ENCODE measurements at places on chromosomes 2 and 18. TPM values are rescaled to one million over a fixed set of nuclear protein-coding genes. Genes with fewer than 3 reads are reported as not detected.

BIN1 gene
- 38.4 TPM for total RNA-seq

DNA sequence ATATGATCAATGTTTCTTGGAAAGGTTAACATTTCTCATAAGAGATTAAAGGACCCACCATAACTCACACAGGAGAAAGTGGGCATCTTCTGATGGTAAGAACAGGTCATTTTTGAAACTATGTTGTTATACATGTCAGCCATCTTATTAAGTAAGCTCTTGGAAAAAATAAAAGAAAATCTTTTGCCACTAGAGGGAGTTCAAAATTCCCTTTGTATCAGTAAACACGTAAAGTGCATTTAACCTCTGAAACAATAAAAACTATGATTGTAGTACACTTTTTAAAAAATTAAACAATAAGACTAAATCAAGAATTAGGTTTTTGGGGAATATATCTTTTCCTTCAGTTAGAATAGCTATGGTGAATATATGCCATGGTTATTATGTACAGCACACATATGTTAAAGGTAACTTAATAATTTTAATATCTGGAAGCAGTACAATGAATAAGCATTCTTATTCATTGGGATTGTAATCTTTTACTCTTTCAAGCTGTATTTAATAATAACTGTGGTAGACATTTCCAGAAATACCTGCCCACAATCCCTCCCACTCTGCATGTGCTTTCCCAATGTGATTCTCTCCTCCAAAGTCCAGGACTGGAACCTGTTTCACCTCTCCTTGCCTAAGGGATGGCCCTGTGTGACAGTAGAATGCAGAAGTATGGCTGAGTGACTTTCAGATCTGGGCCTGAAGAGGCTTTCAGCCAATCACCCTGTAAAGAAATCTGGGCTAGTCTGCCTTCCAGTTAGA lies 64.2 kb downstream of the RBMS1 start:
- peaks cover 66% of the 10 kb centered on the region for H3K4me1 ChIP-seq
- H3K36me3 ChIP-seq, result peaks cover 20% of the 10 kb centered on the region
- H3K27me3 ChIP-seq, result no peaks in the 10 kb centered on the region
- DNase-seq, result no peak
- no peak overlapping the region for H3K4me3 ChIP-seq

- peaks cover 44% of the 10 kb centered on the region for H3K4me1 ChIP-seq
- peak; percentile 36 for DNase-seq
- peak overlapping the region; percentile 87 for H3K27ac ChIP-seq
- H3K27me3 ChIP-seq, result peaks cover 2% of the 10 kb centered on the region
Observed at GRCh38 chr2:174752403-174753037, 11.8 kb downstream of the CHRNA1 start.

- H3K4me1 ChIP-seq, result peaks cover 25% of the 10 kb centered on the region
- peaks cover 9% of the 10 kb centered on the region for H3K36me3 ChIP-seq
- no peaks in the 10 kb centered on the region for H3K27me3 ChIP-seq
Observed at GRCh38 chr2:143334837-143335236, 205.6 kb downstream of the ARHGAP15 start.

GRCh38 chr18:56580026-56580425 lies 58.4 kb downstream of the TXNL1 start:
- H3K27me3 ChIP-seq, result peaks cover 8% of the 10 kb centered on the region
- H3K36me3 ChIP-seq, result no peaks in the 10 kb centered on the region
- no peak for DNase-seq
- H3K4me1 ChIP-seq, result no peaks in the 10 kb centered on the region
- H3K4me3 ChIP-seq, result no peak overlapping the region

GRCh38 chr2:69628325-69629021 lies 15.1 kb downstream of the AAK1 start:
- H3K27me3 ChIP-seq, result no peaks in the 10 kb centered on the region
- H3K4me1 ChIP-seq, result peaks cover 17% of the 10 kb centered on the region
- DNase-seq, result no peak
- no peak overlapping the region for H3K27ac ChIP-seq
- H3K4me3 ChIP-seq, result no peak overlapping the region

HOXD11 gene
- total RNA-seq, result not detected

- no peak overlapping the region for H3K27ac ChIP-seq
- H3K4me3 ChIP-seq, result no peak overlapping the region
- peaks cover 25% of the 10 kb centered on the region for H3K4me1 ChIP-seq
- no peaks in the 10 kb centered on the region for H3K36me3 ChIP-seq
- DNase-seq, result no peak
Observed at GRCh38 chr2:102667072-102667471, 47.7 kb downstream of the SLC9A2 start.

DNA sequence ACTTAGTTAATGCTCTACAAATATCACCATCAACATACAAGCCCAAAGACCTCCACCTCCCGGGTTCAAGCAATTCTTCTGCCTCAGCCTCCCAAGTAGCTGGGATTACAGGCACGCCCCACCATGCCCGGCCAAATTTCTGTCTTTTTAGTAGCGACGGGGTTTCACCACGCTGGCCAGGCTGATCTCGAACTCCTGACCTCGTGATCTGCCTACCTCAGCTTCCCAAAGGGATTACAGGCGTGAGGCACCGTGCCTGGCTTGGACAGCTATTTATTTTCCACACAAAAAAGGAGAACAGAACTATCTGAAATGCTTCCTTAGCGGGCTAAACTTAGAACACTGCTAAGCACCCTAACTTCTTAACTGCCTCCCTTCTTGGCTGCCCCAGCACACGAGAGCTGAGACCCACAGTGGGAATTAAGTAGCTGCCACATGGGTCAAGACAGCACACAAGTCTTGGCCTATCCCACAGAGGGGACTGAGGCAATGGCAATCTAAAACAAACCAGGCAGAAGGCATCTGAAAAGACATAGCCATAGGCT lies 24.8 kb downstream of the CYTIP start:
- peaks cover 87% of the 10 kb centered on the region for H3K4me1 ChIP-seq
- peak overlapping the region; percentile 91 for H3K27ac ChIP-seq
- DNase-seq, result no peak
- H3K27me3 ChIP-seq, result no peaks in the 10 kb centered on the region

GRCh38 chr2:43400508-43400907 lies 174.1 kb upstream of the ZFP36L2 start:
- H3K36me3 ChIP-seq, result peaks cover 25% of the 10 kb centered on the region
- no peaks in the 10 kb centered on the region for H3K27me3 ChIP-seq
- no peak overlapping the region for H3K4me3 ChIP-seq

DNA sequence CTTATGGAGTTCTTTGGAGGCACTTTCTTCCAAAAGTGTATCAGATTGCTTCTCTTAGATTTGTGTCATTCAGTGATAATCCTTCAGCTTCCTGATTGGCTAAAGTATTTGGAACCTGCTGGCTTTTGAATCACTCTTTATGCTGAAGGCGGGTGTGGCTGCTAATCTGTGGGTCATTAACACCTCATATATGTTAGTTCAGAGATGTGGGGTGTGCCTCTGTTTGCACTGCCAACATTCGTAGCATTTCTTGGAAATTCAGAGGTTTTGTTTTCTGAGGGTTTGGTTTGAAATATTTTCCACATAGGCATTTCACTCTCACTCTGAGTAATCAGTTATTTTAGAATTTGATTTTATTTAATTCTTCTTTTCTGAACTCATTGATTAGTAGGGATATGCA lies 1604.4 kb upstream of the ACVR2A start:
- no peaks in the 10 kb centered on the region for H3K4me1 ChIP-seq
- no peaks in the 10 kb centered on the region for H3K36me3 ChIP-seq
- H3K4me3 ChIP-seq, result no peak overlapping the region
- DNase-seq, result no peak
- H3K27ac ChIP-seq, result no peak overlapping the region
- peaks cover 2% of the 10 kb centered on the region for H3K27me3 ChIP-seq

DNA sequence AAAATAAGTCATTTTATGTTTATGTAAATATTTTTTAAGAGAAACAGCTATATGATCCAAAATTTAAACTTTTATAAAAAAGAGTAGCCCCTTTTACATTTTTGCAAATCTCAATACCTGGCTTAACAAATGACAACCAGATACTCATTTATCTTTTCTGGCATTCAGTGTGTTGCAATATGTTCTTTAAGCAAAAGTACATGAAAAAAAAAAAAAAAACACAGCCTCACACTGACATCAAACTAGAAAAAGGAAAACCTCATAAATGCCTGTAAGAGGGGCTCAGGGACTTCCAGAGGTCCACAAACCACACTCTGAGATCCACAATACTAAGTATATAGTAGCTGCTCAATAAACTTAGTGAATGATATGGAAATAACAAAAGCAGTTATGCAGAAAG lies 21.9 kb downstream of the PPP4R3B start:
- H3K27me3 ChIP-seq, result no peaks in the 10 kb centered on the region
- no peak for DNase-seq
- H3K4me3 ChIP-seq, result no peak overlapping the region
- H3K27ac ChIP-seq, result no peak overlapping the region
- H3K4me1 ChIP-seq, result peaks cover 28% of the 10 kb centered on the region
- peaks cover 29% of the 10 kb centered on the region for H3K36me3 ChIP-seq

DLX1 gene
- total RNA-seq, result not detected

COL6A3 gene
- 15.5 TPM for total RNA-seq

MZT2B gene
- 294 TPM for total RNA-seq

ACTG2 gene
- 0.26 TPM for total RNA-seq

- peaks cover 2% of the 10 kb centered on the region for H3K36me3 ChIP-seq
- peaks cover 8% of the 10 kb centered on the region for H3K4me1 ChIP-seq
- peaks cover 3% of the 10 kb centered on the region for H3K27me3 ChIP-seq
Observed at GRCh38 chr2:189440644-189440946, 679 bp upstream of the WDR75 start.

- H3K36me3 ChIP-seq, result no peaks in the 10 kb centered on the region
- no peak overlapping the region for H3K27ac ChIP-seq
- H3K4me3 ChIP-seq, result no peak overlapping the region
- H3K27me3 ChIP-seq, result peaks cover 32% of the 10 kb centered on the region
- no peaks in the 10 kb centered on the region for H3K4me1 ChIP-seq
Observed at GRCh38 chr2:60581433-60582282, 28.2 kb upstream of the BCL11A start.

STPG4 gene
- not detected for total RNA-seq

GREB1 gene
- total RNA-seq, result 0.10 TPM

DNA sequence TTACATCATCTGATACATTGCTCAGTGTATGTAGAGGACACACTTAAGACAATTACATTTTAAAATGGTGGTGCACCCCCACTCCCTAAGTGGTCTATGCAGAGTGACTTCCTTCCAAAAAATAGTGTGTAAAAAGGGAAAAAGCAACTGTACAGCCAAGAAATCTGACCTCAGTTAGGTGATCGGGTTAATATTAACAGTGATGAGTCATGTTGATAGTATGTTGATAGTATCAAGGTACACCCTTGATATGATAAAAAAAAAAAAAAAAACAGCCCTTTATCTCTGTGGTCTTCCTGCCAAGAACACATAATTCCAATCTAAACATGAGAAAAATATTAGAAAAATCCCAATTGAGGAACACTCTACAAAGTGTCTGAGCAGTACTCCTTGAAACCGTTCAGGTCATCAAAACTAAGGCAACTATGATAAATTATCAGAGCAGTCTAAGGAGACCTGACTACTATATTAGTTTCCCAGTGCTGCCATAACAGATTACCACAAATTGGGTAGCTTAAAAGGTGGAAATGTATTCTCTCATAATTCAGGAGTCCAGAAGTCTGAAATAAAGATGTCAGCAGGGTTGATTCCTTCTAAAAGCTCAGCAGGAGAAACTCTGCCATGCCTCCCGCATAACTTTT lies 171.9 kb downstream of the ARHGAP28 start:
- no peak overlapping the region for H3K4me3 ChIP-seq
- H3K4me1 ChIP-seq, result no peaks in the 10 kb centered on the region

GRCh38 chr2:113218283-113219091 lies 44.7 kb downstream of the PSD4 start:
- H3K4me1 ChIP-seq, result peaks cover 17% of the 10 kb centered on the region
- H3K27ac ChIP-seq, result no peak overlapping the region
- H3K36me3 ChIP-seq, result no peaks in the 10 kb centered on the region
- H3K27me3 ChIP-seq, result peaks cover under 1% of the 10 kb centered on the region
- H3K4me3 ChIP-seq, result no peak overlapping the region

GRCh38 chr2:106117882-106118684 lies 76.0 kb downstream of the UXS1 start:
- H3K36me3 ChIP-seq, result peaks cover 3% of the 10 kb centered on the region
- no peak for DNase-seq
- no peak overlapping the region for H3K4me3 ChIP-seq
- no peaks in the 10 kb centered on the region for H3K4me1 ChIP-seq

DNA sequence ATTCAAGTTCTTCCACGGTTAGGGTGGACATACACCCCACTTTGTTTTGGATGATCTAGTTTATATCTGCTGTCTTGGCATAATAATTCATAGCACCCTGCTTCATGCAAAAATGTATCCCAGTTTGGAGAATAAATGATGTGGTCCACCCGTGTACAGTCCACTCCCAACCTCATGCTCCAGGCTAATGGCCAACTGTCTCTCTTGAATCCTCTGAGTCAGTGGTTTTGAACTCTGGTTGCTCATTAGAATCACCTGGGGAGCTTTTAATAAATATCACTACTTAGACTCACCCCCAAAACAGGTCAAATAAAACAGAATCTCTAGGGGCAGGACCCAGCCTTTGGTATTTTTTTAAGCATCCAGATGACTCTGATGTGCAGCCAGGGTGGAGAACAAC lies 78.5 kb downstream of the SDC1 start:
- peaks cover 9% of the 10 kb centered on the region for H3K4me1 ChIP-seq
- no peak overlapping the region for H3K27ac ChIP-seq
- H3K4me3 ChIP-seq, result no peak overlapping the region

DNA sequence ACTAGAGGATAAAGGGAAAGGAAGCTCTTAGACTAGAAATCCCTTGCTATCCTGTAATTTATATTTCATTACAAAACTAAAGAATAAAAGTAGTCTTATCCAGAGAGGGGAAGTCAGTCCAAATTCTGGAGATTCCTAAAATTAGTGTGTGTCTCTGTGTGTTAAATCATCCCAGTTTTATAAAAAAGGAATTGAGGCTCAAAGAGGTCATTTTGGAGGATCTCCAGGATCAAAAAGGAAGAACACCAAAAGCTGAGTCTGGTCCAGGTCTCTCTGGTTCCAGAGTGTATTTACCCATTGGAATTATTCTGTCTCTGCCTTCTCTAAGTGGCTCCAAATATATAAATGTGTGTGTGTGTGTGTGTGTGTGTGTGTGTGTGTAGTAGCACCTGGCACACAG lies 166.7 kb downstream of the NRXN1 start:
- no peak overlapping the region for H3K27ac ChIP-seq
- H3K27me3 ChIP-seq, result no peaks in the 10 kb centered on the region
- H3K36me3 ChIP-seq, result no peaks in the 10 kb centered on the region
- H3K4me1 ChIP-seq, result no peaks in the 10 kb centered on the region
- DNase-seq, result no peak

DLGAP1 gene
- total RNA-seq, result 0.36 TPM

GRCh38 chr2:222792001-222792611 lies 68.7 kb upstream of the ACSL3 start:
- H3K4me3 ChIP-seq, result no peak overlapping the region
- no peak for DNase-seq
- H3K4me1 ChIP-seq, result peaks cover 14% of the 10 kb centered on the region
- no peaks in the 10 kb centered on the region for H3K36me3 ChIP-seq
- no peak overlapping the region for H3K27ac ChIP-seq

DNA sequence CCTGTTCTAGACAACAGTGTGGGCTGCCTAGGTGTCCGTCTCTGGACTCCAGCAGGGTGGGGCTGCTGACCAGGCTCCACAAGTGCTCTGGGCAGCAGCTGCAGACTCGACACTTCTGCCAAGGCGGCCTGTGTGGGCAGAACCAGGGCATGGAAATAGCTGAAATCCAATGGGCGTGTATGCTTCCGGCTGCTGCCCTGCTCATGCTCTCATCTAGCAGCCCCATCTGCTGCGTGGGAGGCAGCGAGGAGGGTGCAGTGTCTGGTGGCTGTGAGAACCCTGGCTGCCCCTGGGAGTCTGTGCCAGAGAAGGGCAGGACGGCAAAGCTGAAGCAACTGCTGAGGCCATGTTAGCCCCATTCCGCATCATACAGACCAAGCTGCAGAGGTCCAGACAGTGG lies 174.9 kb downstream of the SOX11 start:
- DNase-seq, result no peak
- H3K27ac ChIP-seq, result no peak overlapping the region
- no peaks in the 10 kb centered on the region for H3K27me3 ChIP-seq

Data from activated T-helper 1 cell treated with anti-CD3 and anti-CD28 coated beads, Interleukin-12 subunit alpha, Interleukin-12 subunit beta, Interleukin-2, Interleukin-4 antibody, amounts not matched to agents 30 ng/mL and 10 ng/mL and 1 ng/mL, durations not matched to agents 14 hours and 24 hours and 36 hours (primary cell).